ENCODE measurements at places on chromosomes 6 and 20. TPM values are rescaled to one million over a fixed set of nuclear protein-coding genes. Genes with fewer than 3 reads are reported as not detected.

Gene HTR1E
- total RNA-seq = not detected

DNA sequence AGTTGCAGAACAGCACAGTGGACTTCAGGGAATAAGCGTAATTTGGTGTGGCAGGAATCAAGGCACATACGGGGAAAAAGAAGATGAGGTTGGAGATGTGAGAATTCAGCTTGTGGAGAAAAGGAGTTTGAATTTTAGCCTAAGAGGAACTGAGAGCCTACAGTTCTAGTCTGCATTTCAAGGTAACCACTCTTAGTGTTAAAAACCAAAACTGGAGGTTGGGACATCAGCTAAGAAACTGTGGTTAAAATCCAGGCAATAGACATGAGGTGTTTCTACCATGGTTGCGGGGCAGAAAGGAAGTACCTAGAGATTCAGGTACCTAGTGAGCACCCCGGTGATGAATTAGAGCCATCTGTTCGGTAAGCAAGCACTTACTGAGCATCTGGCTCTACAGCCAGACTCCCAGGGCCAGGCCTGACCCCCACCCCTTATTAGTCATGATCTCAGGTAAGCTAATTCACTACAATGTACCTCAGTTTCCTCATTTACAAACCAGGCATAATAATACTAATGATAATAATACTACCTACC, 44.4 kb downstream of the FAXC start:
- no peak for DNase-seq

GRCh38 chr6:148979014-148979901, 232.4 kb downstream of the UST start:
- no peak for DNase-seq

- no peak for DNase-seq
Observed at GRCh38 chr6:116556065-116556464, 2.5 kb downstream of the CALHM4 start.

DNA sequence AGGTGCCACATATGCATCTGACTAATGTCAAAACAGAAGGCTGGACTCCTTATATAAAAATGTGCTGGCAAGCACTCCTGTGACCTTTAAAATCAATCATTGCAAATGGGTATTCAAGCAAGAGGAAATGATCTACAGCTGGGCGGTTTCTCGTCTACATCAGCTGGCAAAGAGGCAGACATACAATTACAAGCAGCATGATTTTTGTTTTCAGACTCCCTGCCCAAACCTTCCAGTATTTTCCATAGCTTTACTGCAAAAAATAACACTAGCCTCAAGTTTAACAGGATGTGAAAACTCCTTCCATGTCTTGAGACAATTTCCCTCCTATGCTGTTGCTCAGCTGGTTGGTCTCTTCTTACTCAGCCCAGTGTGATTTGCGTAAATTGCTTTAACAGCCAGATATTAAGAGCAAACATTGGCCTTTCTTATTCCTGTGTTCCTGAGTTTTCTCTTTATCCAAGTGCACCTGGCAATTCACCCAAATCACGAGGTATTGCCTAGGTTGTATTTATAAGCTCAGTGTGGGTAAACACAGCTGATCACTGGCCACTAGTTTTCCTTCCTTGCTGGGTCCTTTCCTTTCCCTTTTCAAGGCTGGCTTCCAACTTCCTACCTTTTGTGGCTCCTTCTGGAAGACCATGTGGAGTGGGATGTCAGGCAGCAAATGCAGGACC, 130.4 kb downstream of the MOXD1 start:
- no peak for DNase-seq

DNA sequence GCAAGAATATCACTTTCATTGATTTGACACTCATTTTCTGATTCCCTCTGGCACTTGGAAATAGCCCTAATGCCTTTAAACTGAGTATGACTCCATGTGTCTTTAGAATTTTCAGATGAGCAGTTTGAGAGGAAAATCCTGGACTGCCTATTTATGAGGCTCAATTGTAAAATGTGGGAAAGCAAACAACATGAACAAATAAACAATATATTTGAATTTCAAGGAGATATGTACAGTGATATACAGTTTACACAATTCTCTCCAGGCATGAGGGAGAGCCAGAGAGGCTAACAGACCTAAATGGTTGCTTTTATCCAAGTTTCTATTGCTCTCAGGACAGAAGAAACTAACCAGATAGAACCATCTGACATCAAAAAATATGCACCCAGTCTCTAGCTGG, 748.2 kb upstream of the NRSN1 start:
- DNase-seq = no peak

DNA sequence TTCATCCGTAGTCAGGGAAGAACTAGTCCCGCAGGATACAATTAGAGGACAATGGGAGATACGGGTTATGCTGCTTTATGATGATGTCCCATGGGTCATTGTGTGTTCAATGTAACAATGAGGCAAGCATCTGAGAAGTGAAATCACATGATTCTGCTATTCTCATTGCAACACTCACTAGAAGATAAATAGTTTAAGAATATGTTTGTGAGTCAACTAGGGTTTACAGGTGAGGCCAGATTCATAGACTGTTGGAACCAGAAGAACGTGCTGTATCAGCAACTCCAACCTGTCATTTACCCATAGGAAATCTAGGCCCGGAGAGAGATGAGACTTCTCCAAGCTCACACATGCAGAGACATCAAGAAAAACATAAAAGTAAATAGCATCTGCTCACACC, 80.8 kb downstream of the SCML4 start:
- DNase-seq = no peak

Gene ID4
- total RNA-seq = 3.3 TPM
